Right lung (tissue), 10 donors: ENCODE measurements at places on chromosomes 3 and 15. TPM values are rescaled to one million over a fixed set of nuclear protein-coding genes. Genes with fewer than 3 reads are reported as not detected.

GRCh38 chr3:128935922-128936321 is 56.5 kb downstream of the ACAD9 start:
- no peak for DNase-seq

Gene CCDC33
- 0.57 TPM for polyA plus RNA-seq

Gene ANKUB1
- 0.26 TPM for polyA plus RNA-seq

GRCh38 chr3:13683288-13683687 is 134.4 kb downstream of the FBLN2 start:
- DNase-seq, result no peak

- DNase-seq, result no peak
Observed at GRCh38 chr3:37228749-37229148, 54.4 kb upstream of the LRRFIP2 start.

- DNase-seq, result no peak
Observed at GRCh38 chr15:30992249-30992864, 929 bp upstream of the MTMR10 start.

GRCh38 chr3:175695251-175695650 is 836.1 kb downstream of the NAALADL2 start:
- DNase-seq, result no peak

DNA sequence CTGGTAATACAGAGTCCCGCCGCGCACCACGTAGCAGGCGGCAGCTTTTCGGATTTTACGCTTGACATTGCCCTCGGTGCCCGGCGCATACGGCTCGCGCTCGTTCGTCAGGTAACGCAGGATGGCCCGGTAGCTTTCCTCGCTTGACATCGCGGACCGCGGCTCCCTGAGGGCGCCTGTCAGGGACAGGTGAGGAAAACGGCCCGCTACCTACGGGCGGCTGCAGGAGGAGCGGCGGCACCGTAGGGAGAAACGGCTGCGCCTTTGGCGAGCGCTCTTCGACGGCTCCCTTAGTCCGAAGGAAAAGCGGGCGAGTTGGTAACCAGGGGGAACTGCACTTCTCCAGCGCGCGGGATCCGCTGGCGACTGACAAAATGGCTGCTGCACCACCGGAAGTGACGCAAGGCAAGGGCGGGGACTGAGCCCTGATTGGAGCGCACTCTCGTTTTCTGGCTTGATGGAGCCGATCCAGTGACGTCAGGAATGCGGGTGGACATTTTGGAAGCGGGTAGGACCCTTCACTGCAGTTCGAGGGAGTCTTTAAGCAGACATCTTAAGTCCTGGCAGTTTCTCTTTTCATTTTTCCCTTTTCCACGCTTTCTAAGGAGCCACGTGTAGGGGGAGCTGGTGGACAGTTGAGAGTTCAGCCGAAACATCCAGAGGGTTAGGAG is at the start of gene ZBTB11:
TSS of gene ZBTB11 (minus strand) at position 368 of the 671 bp plus-strand sequence. CDS start at position 150, 218 bp downstream.
- DNase-seq, result peak; percentile 100

Gene FAM174B
- 41.2 TPM for polyA plus RNA-seq

- no peak for DNase-seq
Observed at GRCh38 chr3:57770009-57770827, 14.1 kb downstream of the SLMAP start.

DNA sequence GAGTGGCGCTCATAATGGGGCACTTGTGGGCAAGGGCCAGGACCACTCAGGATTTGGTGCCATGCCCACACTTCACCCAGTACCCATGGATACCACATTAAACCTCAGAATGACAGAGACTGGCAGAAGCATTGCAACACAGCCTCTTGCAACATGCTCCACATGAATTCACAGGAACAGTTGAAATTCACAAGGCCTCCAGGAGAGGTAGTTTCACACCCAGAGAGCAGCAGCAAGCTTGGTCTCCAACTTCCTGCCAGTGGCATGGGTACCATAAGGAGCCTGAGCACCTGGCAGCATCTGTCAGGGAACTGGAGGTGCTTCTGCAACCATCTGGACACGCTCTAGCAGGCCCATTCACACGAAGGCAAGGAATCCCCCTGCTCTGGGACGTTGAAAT is 101.0 kb downstream of the OSBPL10 start:
- no peak for DNase-seq

Gene PLA1A
- 0.60 TPM for polyA plus RNA-seq

DNA sequence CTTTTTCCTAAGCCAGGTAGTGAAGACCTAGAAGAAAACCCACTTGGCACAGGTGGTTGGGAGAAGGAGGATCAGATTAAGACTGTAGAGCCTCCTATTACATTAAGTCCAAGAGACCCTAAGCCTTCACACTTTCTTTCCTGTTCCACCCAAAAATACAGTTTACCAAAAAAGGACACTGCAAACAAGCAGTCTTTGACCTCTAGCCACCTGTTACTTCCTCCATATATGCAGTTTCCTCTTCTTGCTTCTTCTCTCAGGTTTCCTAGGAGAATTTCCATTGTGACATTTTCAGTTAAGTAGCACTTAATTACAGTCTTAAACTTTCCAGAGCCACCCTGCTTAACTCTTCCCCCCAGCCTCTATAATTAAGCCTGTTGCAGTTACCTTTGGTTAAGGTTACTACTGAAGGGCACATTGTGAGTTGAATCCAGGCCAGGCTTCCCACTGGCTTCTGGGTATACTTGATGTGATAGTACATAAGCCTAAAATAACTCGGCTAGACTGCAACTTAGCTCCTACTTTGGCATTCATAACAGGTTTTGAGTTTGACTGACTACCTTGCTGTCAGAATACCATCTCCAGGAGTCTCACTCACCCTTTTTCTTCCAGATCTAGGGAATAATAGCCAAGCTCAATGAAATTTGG is 114.2 kb upstream of the UMPS start:
- DNase-seq, result no peak

Gene POMGNT2
- 16.5 TPM for polyA plus RNA-seq

Gene SLC2A2
- polyA plus RNA-seq, result 2.2 TPM

GRCh38 chr3:115580566-115580965 is 42.7 kb upstream of the GAP43 start:
- DNase-seq, result no peak

DNA sequence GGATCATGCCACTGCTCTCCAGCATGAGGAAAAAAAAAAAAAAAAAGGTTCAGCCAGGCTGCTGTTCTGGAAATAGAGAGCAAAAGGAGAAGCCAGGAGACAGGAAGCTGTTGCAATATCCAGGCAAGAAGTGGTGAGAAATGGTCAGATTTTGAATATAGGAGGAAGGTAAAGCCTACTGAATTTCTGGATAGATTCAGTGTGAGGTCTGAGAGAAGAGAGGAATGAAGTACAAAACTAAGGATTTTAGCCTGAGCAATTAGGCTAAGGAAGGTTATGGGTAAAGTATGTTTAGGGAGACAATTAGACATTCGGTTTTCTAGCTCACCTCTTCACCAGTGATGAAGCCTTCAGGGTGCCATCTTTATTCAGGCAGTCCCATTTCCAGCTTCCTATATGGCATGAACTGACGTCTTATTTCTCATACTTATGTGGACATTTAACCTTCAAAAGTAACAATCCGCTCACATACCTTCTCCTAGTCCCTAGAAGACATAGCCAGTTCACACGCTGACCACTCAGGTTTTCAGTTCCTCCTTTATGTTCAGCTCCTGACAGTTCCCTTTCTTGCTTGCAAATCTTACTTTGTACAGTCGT is 57.2 kb downstream of the KIF9 start:
- no peak for DNase-seq

Gene C3orf85
- polyA plus RNA-seq, result not detected

Gene REC114
- polyA plus RNA-seq, result not detected

GRCh38 chr15:55484917-55485672 is 22.9 kb downstream of the DNAAF4 start:
- no peak for DNase-seq

GRCh38 chr3:117435506-117435905 is 725.9 kb downstream of the TUSC7 start:
- no peak for DNase-seq

DNA sequence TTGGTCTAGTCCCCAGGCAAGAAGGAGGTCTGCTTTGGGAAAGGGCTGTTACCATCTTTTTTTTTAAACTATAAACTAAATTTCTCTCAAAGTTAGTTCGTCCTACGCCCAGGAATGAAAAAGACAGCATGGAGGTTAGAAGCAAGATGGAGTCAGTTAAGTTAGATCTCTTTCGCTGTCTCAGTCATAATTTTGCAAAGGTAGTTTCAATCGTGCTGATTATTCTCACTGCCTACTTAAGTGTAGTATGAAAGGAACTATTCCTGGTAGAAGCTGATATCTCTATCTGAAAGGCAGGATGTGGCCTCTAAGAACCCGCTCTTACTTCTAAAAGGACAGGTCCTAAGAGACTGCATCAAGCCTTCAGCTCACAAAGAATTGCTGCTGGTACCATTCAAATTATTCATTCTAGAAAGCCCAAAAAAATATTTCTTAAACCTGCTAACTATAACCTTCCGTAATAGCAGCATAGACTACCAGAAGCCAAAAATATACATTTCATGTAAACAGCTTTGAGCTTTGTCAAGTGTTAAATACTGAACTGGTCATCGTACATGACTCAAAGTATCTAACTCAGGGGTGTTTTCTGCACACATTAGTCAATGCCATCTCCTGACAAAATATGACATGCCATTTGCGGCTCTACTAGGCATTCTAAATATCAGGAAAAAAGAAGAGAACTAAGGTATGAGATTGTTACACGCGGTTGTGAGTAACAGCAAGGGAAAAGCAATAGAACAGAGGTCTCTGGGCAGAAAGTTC is 96.0 kb upstream of the CCDC80 start:
- no peak for DNase-seq

DNA sequence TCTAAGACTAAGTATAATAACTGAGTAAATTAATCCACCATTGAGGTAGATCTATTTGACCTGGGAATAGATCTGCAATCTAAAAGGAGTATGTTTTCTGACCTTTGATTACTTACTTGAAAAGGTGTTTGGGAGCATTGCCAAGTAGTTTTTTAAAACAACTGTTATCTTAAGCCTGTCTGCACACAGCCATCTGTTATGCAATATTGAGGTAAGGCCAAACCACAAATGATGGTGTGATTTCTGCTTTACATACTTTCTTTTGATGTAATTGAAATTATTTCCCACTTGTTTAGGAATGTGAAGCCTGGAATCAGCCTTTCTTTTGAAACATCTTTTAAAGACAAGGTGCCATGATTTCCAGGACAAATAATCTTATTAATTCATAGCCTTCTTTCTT is 274.0 kb downstream of the BBX start:
- DNase-seq, result no peak

- no peak for DNase-seq
Observed at GRCh38 chr3:12734960-12735359, 24.1 kb downstream of the TMEM40 start.

DNA sequence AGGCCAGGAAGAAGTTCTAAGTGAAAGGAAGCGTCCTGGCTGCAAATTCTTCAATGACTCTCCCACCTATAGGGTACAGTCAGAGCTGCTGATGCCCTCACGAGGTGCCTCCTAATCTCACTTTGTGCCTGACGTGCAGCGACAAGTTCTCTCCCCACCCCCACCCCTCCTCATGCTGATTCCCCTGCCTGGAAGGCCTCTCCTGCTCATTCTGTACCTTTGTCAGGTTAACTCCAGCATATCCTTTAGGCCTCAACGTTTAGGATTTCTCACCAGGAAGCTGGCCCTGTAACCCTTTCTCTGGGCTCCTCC is 25.0 kb downstream of the SLC12A8 start:
- DNase-seq, result no peak

Gene CLDN1
- 1.6 TPM for polyA plus RNA-seq

- DNase-seq, result no peak
Observed at GRCh38 chr15:56942118-56942517, 23.7 kb downstream of the TCF12 start.

GRCh38 chr3:128083396-128083795 is 31.2 kb downstream of the SEC61A1 start:
- DNase-seq, result no peak
